Liver (tissue), 10 donors: ENCODE measurements at places on chromosomes 1 and 21.
A peak's percentile ranks its signal among the peaks of the same experiment; 100 is the strongest.

DNA sequence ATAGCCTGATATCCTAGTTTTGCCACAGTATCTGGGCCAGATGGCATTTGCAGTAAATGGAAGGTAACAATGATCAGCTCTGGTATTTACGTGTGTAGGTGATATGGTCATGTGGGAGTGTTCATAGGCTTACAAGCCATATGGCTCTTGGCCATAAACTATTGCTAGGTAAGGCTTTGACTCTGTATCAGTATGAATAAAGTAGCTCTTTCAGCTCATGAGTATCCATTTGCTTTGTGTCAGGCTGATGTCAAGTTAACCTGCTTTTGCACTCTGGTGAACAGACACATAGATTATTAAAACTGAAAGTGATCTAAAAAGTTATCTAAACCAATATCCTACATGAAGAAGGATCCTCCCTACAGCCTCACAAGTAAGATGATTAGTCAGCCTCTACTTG lies 69.0 kb downstream of the DDR2 start:
- DNase-seq, result no peak

GRCh38 chr1:53266038-53266437 lies 27.7 kb upstream of the MAGOH start:
- DNase-seq, result no peak

DNA sequence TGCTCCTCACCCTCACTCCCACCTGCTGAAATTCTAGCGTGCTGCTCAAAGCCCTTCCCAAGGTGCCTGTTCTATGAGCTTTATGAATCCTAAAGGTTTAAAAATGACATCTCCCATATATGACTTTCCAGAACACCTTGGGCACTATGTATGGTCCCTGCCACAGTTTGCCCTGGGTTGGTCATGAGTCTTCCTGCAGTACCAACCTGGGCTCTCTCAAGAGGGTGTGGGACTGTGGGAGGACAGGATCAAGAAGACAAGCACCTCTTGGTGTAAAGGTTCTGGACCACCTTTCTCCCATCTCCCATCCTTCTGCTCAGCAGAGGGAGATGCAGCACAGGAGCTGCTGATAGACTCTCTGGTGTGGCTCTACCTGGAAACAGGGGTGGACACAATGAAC lies 134.1 kb downstream of the FCRL5 start:
- no peak for DNase-seq

GRCh38 chr1:30779294-30780071 lies 21.9 kb upstream of the LAPTM5 start:
- DNase-seq, result peak; percentile 98

- DNase-seq, result peak; percentile 34
Observed at GRCh38 chr1:196400478-196401451, 207.5 kb downstream of the KCNT2 start.

DNA sequence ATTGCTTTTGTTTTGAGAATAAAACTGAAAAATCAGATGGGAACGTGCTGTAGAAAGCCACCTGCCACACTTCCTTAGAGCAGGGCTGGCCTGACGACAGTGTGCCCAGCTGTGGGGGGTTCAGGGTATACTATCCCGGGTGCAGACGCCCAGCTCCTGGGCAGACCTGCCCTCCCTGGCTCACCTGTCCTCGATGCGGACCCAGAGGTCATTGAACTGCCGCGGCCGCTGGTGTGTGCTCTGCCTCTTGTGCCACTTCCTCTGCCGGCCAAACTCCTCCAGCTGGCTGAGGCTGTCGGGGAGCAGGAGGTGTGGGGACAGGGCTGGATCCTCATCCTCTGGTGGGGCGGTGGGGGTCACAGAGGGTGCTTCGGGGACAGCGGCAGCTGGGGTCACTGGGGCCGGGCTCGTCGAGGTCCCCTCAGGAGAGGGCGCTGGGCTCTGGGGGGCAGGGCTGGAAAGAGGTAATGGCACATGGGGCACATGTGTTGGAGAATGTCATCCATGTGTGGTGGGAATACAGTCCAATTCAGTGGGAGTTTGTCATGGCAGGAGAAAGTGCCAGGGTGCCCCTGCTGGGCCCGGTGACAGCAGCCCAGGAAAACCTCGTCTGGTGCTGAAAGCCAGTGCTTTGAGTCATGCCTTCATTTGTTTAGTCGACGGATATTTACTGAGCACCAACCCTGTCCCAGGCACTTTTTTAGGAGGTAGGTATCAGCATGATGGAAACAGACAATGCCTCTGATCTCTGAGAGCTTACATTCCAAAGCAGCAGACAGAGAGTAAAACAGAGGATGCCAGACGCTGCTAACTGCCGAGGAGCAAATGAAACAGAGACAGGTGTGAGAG lies 222.0 kb downstream of the TRABD2B start:
- DNase-seq, result peak; percentile 37

- DNase-seq, result no peak
Observed at GRCh38 chr1:63000508-63000907, 216.6 kb downstream of the ATG4C start.

DNA sequence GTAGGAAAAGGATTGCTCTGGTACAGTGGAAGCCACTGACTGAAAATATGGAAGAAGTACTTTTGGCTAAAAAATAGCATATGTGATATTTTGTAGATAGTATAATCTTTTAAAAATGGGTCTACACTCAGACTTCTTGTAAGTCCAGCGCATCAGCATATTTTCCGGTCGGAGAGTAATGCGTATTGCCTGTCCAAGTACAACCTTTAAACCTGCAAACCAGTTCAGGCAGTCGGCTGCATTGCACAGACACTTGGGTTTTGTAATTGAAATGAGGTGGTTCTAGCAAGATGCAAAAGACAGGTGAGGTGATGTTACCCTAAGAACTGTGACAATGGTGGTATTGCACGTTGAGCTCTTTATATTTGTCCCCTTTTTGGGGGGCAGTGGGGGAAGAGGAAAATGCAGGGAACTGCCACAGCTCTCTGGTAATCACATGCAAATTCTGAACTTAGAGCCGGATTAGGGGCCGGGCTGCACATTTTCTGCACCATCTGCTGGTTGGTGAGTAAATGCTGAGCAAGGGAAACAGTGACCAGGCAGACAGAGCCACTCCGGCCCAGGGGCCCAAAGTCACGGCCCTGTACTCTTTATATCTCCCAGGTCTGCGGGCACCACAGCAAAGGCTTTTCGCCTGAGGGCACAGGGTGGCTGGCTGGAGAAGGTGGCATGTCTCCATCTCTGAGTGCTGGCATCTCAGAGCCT lies 2.3 kb downstream of the GPR137B start:
- DNase-seq, result no peak

DNA sequence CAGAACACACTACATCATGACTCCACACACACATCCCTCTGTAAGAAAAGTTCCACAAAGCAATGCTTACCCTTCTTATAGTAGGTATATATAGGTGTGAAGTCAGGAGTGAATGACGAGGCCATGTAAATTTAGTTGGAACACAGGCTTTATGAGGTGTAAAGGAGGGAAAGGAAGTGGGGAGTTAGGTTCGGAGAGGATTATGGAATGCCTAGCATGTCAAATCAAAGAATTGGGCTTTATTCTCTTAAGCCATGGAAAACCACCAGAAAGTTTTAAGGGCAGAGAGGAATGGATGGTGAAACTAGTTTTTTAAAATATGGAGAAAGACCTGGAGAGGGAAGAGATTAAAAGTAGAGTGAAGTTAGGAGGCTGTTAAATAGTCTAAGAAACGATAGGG lies 26.3 kb downstream of the TFAP2E start:
- no peak for DNase-seq

GRCh38 chr21:41634858-41635257 lies 126.9 kb upstream of the TMPRSS2 start:
- DNase-seq, result no peak

- DNase-seq, result no peak
Observed at GRCh38 chr1:21670059-21670881, 1.1 kb upstream of the RAP1GAP start.
